ENCODE measurements at places on chromosomes 5 and 9. TPM values are rescaled to one million over a fixed set of nuclear protein-coding genes. Genes with fewer than 3 reads are reported as not detected.

The CFAP90 gene
- total RNA-seq: not detected

The PCDHB10 gene
- total RNA-seq: 1.1 TPM

The SIMC1 gene
- total RNA-seq: 7.3 TPM

The PCDHA5 gene
- 0.10 TPM for total RNA-seq

The ENG gene
- 209 TPM for total RNA-seq

The PRR7 gene
- total RNA-seq: 21.2 TPM

The RNF180 gene
- total RNA-seq: 13.1 TPM

The GABRA6 gene
- not detected for total RNA-seq

The DOCK8 gene
- 3.2 TPM for total RNA-seq

The GLRA1 gene
- not detected for total RNA-seq

The SLC6A3 gene
- total RNA-seq: not detected

The POU5F2 gene
- total RNA-seq: 2.2 TPM

The SPINK7 gene
- not detected for total RNA-seq

The LHX6 gene
- total RNA-seq: 10.1 TPM

The SPATA31C1 gene
- not detected for total RNA-seq

The DBH gene
- total RNA-seq: not detected

The CDH6 gene
- not detected for total RNA-seq

The TMEM174 gene
- total RNA-seq: not detected

The PTAR1 gene
- total RNA-seq: 73.2 TPM

The GDA gene
- total RNA-seq: not detected

The ANKRD31 gene
- 0.10 TPM for total RNA-seq

The LRRC19 gene
- not detected for total RNA-seq

The GDF9 gene
- 0.33 TPM for total RNA-seq

The FCN2 gene
- not detected for total RNA-seq

The OR1J2 gene
- 0.19 TPM for total RNA-seq

The SLIT3 gene
- 0.10 TPM for total RNA-seq

The ANKRD55 gene
- total RNA-seq: 2.6 TPM

The FOXD4 gene
- total RNA-seq: 0.19 TPM

The EGFL7 gene
- total RNA-seq: 566 TPM

The SNCAIP gene
- 37.4 TPM for total RNA-seq

The C8G gene
- 0.76 TPM for total RNA-seq

The PTTG1 gene
- total RNA-seq: 104 TPM

The GFRA3 gene
- total RNA-seq: 0.10 TPM

The DPH7 gene
- 29.7 TPM for total RNA-seq

The KIF20A gene
- 61.7 TPM for total RNA-seq

The PRRX2 gene
- total RNA-seq: 0.38 TPM

The GCNT1 gene
- total RNA-seq: 3.9 TPM

The WWC1 gene
- total RNA-seq: not detected

The IFNE gene
- 1.6 TPM for total RNA-seq

The RGS7BP gene
- 1.6 TPM for total RNA-seq

The CAVIN4 gene
- total RNA-seq: 1.6 TPM

The PLCXD3 gene
- total RNA-seq: 0.33 TPM

The GADD45G gene
- not detected for total RNA-seq

The MARCHF3 gene
- total RNA-seq: 75.8 TPM

The C7 gene
- total RNA-seq: 0.67 TPM

The RIC1 gene
- 43.6 TPM for total RNA-seq

The IGIP gene
- total RNA-seq: 4.9 TPM

The PCDHGC4 gene
- total RNA-seq: 2.3 TPM

The SYK gene
- total RNA-seq: not detected

The PROB1 gene
- 7.2 TPM for total RNA-seq

The MAMDC2 gene
- 8.5 TPM for total RNA-seq

The SPARC gene
- 1,259 TPM for total RNA-seq

The SPINK6 gene
- total RNA-seq: not detected

The LOX gene
- total RNA-seq: 41.8 TPM

The SHOC1 gene
- not detected for total RNA-seq

The TMEM252 gene
- not detected for total RNA-seq

The KIF4B gene
- total RNA-seq: 0.33 TPM

The RELL2 gene
- total RNA-seq: 4.6 TPM

The F2RL2 gene
- total RNA-seq: 0.76 TPM

The SLC34A3 gene
- not detected for total RNA-seq
